ENCODE measurements at places on chromosomes 2 and 18. TPM values are rescaled to one million over a fixed set of nuclear protein-coding genes. Genes with fewer than 3 reads are reported as not detected.

DNA sequence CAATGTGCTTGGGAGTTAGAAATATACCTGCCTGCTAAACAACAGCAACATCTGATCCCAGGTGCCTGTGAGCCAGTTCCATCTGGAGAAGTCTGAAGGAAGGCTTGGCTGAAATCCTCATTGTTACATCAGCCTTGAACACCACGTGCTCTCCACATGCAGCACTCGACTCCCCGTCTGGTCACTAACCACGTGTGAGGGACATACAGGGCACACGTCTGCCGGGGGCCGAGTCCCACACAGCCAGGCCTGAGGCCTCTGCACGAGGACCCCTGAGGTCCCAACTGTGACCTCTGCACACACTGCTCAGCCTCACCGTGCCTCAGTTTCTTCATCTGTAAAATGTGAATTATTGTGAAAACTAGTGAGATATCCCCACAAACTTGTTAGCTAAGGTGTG lies 236.5 kb upstream of the SALL3 start:
- H3K27ac ChIP-seq: no peak overlapping the region
- H3K27me3 ChIP-seq: peaks cover 16% of the 10 kb centered on the region
- peaks cover 3% of the 10 kb centered on the region for H3K4me1 ChIP-seq
- H3K36me3 ChIP-seq: no peaks in the 10 kb centered on the region
- no peak overlapping the region for H3K4me3 ChIP-seq
- no peak for DNase-seq

REG3G gene
- total RNA-seq: not detected

SERPINB12 gene
- total RNA-seq: not detected

DNA sequence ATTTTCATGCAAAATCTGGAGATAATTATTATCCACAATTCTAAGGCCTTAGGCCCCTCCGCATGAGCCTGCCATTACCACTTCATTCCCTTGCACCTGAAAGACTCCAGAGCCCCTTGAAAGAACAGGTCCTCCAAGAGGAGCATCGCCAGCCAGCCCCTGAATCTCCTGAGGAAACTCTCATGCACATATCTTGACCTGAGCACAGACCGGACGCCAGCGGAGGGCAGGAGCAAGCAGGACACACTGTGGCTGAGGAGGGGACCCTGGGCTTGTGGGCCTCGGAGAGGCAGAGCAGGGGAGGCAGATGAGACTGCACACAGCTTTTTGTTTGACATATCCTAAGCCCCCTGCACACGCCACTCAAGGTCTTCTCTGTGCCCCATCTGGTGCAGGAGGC lies 13.6 kb upstream of the ADNP2 start:
- H3K4me3 ChIP-seq: no peak overlapping the region
- DNase-seq: no peak
- H3K4me1 ChIP-seq: no peaks in the 10 kb centered on the region
- peaks cover 7% of the 10 kb centered on the region for H3K27me3 ChIP-seq

TYW5 gene
- 9.4 TPM for total RNA-seq

KCNIP3 gene
- total RNA-seq: not detected

- H3K27ac ChIP-seq: no peak overlapping the region
- peaks cover 18% of the 10 kb centered on the region for H3K4me1 ChIP-seq
- DNase-seq: no peak
- H3K27me3 ChIP-seq: no peaks in the 10 kb centered on the region
- H3K36me3 ChIP-seq: no peaks in the 10 kb centered on the region
Measured at GRCh38 chr2:97997784-97998392, 2.1 kb upstream of the TMEM131 start.

GRCh38 chr18:75779450-75779849 lies 351.9 kb upstream of the SMIM21 start:
- no peak overlapping the region for H3K4me3 ChIP-seq
- no peak for DNase-seq
- H3K4me1 ChIP-seq: no peaks in the 10 kb centered on the region
- H3K36me3 ChIP-seq: no peaks in the 10 kb centered on the region
- H3K27me3 ChIP-seq: peaks cover 72% of the 10 kb centered on the region
- no peak overlapping the region for H3K27ac ChIP-seq

PLA2R1 gene
- total RNA-seq: not detected

- H3K4me1 ChIP-seq: peaks cover 7% of the 10 kb centered on the region
- no peak for DNase-seq
- peaks cover 7% of the 10 kb centered on the region for H3K36me3 ChIP-seq
- no peak overlapping the region for H3K4me3 ChIP-seq
- no peak overlapping the region for H3K27ac ChIP-seq
Measured at GRCh38 chr2:143764261-143764660, 635.0 kb downstream of the ARHGAP15 start.

DNA sequence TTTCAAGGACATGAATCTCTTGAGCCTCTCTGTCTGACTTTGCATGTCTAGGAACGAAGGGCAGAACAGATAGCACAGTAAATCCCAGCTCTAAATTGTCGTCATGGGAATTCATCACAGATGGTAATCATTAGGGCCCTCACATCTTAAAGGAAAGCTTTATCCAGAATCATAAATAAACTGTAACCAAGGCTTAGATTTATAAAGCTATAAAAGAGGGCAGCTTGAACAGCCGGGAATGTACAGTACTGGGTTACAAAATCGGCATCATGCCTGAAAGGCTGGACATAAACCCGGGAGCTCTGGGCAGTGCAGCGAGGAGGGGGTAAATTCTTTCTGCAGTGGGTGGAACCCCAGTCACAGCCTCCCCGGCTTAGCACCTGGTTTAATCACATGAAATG lies 144.4 kb downstream of the GFPT1 start:
- H3K4me3 ChIP-seq: no peak overlapping the region
- no peaks in the 10 kb centered on the region for H3K36me3 ChIP-seq
- no peak for DNase-seq
- H3K27ac ChIP-seq: no peak overlapping the region

- no peak overlapping the region for H3K27ac ChIP-seq
- no peak overlapping the region for H3K4me3 ChIP-seq
- no peaks in the 10 kb centered on the region for H3K27me3 ChIP-seq
- H3K4me1 ChIP-seq: no peaks in the 10 kb centered on the region
Measured at GRCh38 chr2:184371641-184372040, 226.7 kb upstream of the ZNF804A start.

TTC21B gene
- 20.8 TPM for total RNA-seq

NDC80 gene
- 9.6 TPM for total RNA-seq

MC2R gene
- not detected for total RNA-seq

GRCh38 chr2:6926071-6926732 lies 9.0 kb downstream of the RNF144A start:
- no peak overlapping the region for H3K27ac ChIP-seq
- H3K4me1 ChIP-seq: peaks cover 42% of the 10 kb centered on the region
- no peaks in the 10 kb centered on the region for H3K27me3 ChIP-seq

GRCh38 chr2:217953531-217953932 lies 49.3 kb downstream of the TNS1 start:
- peaks cover 6% of the 10 kb centered on the region for H3K36me3 ChIP-seq
- H3K4me3 ChIP-seq: no peak overlapping the region
- no peak for DNase-seq
- H3K4me1 ChIP-seq: peaks cover 2% of the 10 kb centered on the region
- H3K27ac ChIP-seq: no peak overlapping the region

GRCh38 chr2:88600038-88600465 lies 27.2 kb downstream of the EIF2AK3 start:
- H3K27ac ChIP-seq: peak overlapping the region; percentile 83
- peaks cover 2% of the 10 kb centered on the region for H3K36me3 ChIP-seq
- H3K4me1 ChIP-seq: peaks cover 32% of the 10 kb centered on the region
- peak overlapping the region; percentile 34 for H3K4me3 ChIP-seq

Data from T-helper 17 cell (primary cell).